ENCODE measurements at places on chromosomes 7 and 10. TPM values are rescaled to one million over a fixed set of nuclear protein-coding genes. Genes with fewer than 3 reads are reported as not detected.

Gene ZNF33B
- total RNA-seq: 10.0 TPM

- H3K4me1 ChIP-seq: no peaks in the 10 kb centered on the region
- no peak overlapping the region for H3K4me3 ChIP-seq
- H3K27me3 ChIP-seq: no peaks in the 10 kb centered on the region
- no peak overlapping the region for H3K27ac ChIP-seq
- no peak for DNase-seq
Measured at GRCh38 chr10:78449554-78449953, 415.9 kb downstream of the RPS24 start.

- H3K27ac ChIP-seq: no peak overlapping the region
- peaks cover 2% of the 10 kb centered on the region for H3K4me1 ChIP-seq
- no peaks in the 10 kb centered on the region for H3K36me3 ChIP-seq
- H3K27me3 ChIP-seq: no peaks in the 10 kb centered on the region
- no peak overlapping the region for H3K4me3 ChIP-seq
Measured at GRCh38 chr7:37151741-37152413, 296.8 kb downstream of the ELMO1 start.

- no peak for DNase-seq
- no peaks in the 10 kb centered on the region for H3K36me3 ChIP-seq
- no peak overlapping the region for H3K4me3 ChIP-seq
- H3K27ac ChIP-seq: no peak overlapping the region
- no peaks in the 10 kb centered on the region for H3K27me3 ChIP-seq
Measured at GRCh38 chr10:111475720-111476119, 398.9 kb downstream of the ADRA2A start.

GRCh38 chr7:23277359-23277989 is 21.7 kb upstream of the MALSU1 start:
- DNase-seq: no peak
- no peaks in the 10 kb centered on the region for H3K27me3 ChIP-seq
- H3K36me3 ChIP-seq: no peaks in the 10 kb centered on the region
- H3K4me3 ChIP-seq: no peak overlapping the region
- no peak overlapping the region for H3K27ac ChIP-seq

Measured in liver (tissue), 10 donors.